ENCODE measurements at places on chromosomes 4 and X.

DNA sequence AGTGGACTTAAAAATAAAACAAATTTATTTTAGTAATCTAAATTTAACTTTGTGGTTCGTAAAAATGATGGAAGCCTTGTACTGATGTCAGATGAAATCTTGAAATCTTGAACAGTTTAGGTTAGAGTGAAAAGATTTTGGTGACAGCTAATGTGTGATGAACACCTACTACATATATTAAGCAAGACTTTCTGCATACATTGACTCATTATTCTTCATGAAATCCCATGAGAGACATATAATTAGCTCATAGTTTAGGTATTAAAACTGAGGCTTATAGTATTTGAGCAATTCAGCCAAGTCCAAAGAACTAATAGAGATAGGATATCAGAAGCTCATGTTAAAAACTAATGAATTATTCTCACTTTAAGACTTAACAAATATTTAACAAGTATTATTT is 66.9 kb upstream of the PCDH7 start:
- no peak for DNase-seq

- DNase-seq: no peak
These were observed 44.2 kb upstream of the PRSS12 start for GRCh38 chr4:118396881-118397622.

DNA sequence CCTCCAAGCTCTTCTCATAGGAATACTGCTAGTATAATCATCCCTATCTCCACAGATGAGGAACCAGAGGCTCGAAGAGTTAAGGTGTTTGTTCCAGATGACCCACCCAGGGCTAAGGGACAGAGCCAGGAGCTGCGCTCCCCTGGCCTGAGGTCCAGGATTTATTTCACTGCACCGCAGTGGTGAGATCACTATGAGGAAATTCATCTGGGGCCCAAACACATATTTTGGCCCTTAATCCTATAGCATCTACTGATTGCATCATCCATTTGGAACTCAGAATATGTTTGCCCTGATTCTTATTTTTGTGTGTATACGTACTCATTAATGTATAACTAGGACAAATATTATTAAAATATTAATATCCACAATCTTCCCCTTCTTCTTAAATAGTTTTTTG is 100.1 kb upstream of the RBPJ start:
- DNase-seq: no peak

DNA sequence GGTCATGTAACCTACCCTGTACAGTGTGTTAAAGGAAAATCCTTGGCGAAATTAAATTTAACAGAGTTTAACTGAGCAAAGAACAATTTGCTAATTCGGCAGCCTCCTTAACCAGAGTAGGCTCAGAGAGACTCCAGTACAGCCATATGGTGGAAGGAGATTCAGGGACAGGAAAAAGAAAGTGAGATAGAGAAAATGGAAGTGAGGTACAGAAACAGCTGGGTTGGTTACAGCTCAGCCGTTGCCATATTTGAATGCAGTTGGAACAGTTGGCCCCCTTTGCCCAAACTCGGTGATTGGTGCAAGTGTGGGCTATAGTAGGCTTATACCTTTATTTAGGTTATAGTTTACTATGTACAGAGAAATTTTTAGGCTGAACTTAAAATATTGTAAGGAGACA is 48.8 kb upstream of the GBA3 start:
- DNase-seq: no peak

DNA sequence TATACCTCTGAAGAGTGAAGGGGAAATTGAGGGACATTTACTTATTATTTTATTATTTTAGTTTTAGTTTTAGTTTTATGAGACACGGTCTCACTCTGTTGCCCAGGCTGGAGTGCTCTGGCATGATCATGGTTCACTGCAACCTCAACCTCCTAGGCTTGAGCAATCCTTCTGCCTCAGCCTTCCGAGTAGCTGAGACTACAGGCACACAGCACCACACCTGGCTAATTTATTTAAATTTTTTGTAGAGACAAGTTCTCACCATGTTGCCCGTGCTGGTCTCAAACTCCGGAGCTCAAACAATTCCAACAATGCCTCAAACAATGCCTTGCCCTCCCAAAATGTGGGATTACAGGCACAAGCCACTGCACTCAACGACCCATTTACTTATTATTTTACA is 68.4 kb upstream of the BMP2K start:
- no peak for DNase-seq

DNA sequence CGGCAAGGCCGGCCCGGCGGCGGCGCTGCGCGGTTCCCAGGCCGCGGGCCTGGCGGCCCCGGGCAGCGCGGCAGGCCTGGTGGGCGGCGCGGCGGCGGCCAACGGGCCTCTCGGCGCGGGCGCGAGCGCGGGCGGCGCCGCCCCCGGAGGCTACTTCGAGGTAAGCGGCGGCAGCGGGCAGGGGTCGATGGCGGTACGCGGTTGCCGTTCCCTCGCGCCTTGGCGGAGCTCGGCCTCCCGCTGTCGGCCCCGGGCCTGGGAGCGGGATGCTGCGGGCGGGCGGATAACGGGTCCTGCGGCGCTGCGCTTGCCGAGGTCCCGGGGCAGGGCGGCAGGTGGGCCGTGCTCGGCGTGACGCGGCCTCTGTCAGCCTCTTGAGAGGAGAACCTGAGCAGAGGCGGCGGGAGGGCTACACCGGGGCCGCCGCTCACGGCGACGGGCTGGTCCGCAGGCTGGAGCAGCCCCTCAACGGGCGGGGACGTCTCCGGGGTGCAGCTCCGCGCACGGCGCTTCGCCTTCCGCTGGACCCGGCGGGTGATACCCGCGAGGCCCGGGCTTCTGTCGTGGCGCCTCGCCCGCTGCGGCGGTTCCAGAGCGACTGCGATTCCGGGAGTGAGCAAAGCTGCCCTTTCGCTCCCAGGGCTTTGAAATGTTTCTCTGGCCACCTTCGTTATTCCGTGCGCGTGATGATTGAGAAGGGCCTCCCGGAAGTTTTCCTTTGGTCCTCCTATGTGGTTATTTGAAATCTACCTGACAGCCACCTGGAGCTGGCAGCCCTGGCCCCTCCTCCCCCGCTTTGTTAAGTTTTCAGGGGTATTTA is 774 bp downstream of the FAM193A start:
- peak; percentile 48 for DNase-seq

- DNase-seq: no peak
These were observed 532.9 kb upstream of the FTHL17 start for GRCh38 chrX:31604629-31605221.

DNA sequence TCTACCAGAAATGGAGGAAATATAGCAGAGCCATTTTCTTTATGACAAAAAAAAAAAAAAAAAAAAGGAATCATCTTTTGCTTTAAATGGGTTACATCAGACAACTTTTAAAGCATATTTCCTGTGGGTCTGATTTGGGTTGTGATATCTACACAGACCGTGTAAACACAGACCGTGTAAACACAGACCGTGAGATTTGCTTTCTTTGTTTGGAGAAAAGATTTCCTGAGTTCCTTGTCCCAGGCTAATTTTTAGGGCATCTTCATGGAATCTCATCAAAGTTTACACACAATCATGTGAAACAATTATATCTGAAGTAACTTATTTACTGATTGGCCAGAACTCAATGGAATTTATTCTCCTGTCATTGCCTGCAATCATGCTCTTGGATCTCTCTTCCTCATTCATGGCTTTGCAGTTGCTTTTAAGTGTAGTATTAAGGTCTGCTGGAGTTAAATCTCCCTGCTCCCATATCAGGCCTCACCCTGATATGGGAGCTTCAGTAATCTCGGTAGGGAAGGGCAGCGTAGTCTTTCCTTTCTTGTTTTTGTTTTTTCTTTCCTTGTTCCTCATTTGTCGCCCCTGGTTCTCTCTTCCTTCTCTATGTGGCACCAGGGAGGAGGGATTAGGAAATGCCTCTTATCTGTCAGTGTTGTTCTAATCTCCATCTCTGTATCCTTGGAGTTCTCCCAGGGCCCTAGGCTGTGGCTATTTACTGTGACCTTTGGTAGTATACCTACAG is 248.6 kb upstream of the JADE1 start:
- no peak for DNase-seq

GRCh38 chr4:88297212-88297516 is 12.8 kb upstream of the PPM1K start:
- DNase-seq: no peak

GRCh38 chr4:95363966-95364365 is 184.8 kb downstream of the UNC5C start:
- no peak for DNase-seq

- DNase-seq: no peak
These were observed 33.3 kb upstream of the PRDX4 start for GRCh38 chrX:23633834-23634580.

DNA sequence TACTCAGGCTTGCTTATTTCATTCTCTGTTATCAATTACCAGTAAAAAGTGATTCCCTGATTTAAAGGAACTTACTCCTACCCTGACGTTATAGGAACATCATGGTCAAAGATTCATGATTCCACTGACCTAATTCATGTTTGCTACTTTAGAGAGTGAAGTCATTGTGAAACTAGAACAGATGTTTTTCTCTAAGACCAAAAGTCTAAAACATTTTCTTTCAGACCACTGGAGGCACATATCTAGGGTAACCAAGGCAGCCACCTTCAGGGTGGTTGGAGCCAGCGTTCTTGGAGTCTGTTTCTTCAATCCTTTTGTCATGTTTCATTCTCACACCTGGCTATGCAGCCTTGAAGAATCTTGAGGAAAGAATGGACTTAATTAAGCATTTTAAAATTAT is 77.8 kb downstream of the GALNTL6 start:
- no peak for DNase-seq

- DNase-seq: no peak
These were observed 203.6 kb upstream of the AGTR2 start for GRCh38 chrX:115966920-115967319.
